ENCODE measurements at places on chromosomes 12 and 14.

DNA sequence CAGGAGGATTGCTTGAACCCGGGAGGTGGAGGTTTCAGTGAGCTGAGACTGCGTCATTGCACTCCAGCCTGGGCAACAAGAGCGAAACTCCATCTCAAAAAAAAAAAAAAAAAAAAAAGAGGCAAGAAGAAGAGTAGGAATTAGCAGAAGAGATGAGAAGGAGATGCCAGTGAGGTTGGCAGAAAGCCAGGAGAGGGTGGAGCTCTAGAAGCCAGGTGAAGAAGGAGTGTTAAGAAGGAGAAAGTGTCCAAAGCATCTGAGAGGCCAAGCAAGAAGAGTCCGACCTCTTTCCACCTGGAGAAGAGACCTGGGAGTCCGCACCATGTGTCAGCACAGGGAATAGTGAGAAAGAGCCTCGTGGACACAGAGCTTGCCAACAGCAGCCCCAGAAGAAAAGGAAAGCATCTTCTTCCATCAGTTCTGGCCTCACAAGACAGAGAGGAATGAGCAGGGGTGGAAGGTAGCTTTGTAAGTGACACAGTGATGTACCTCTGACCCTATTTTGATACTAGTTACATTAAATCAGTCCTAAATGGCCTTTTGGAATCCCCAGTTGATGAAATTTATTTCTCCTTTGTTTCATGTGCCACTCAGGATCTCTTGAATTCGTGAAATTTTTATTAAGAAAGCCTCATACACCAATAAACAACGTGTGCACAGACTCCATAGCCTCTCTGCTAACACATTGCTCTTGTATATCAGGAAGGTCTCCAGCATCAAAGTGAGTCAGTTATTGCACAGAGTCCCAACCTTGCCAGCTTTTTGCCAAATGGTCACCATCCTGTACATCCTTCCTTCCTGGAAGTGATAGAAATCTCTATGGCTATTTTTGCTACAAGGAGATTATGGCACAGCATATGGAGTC is 70.6 kb downstream of the SAMD4A start:
- DNase-seq = no peak

DNA sequence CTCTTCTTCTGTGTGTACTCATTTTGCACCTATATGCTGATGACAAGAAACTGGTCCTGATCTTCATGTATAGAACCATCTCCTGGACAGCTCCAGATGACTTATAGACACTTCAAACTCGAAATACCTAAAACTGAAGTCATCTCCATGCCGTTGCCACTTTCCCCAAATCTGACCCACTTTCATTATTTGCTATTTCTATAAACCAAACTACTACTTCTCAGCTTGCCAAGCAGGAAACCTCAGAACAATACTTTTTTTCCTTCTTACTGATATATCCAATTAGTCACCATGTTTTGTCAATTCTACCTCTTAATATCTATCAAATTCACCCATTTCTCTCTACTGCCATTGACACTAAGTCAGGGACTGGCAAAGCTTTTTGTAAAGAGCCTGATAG is 14.8 kb downstream of the SGPP1 start:
- DNase-seq = no peak

DNA sequence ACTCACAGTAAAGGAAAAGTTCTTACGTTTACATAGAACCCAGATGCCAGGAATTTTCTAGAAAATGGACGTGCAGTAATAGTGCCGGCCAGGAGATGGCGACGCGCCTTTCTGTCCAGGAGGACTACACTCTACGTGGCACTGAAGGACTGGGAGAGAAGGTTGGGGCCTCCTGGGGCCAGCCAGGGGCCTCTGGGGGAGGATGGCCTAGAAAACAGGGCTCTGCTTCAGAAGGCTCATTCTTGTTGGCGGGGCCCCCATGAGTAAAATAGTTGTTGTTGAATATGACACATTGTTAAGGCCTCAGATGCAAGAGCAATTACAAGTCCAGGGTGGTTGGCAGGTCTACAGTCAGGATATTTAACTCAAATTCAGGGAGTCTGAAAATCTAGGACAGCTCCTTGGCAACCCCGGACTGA is 120.1 kb upstream of the MAX start:
- peak; percentile 64 for DNase-seq

GRCh38 chr14:22405201-22405600 is 183.8 kb downstream of the DAD1 start:
- DNase-seq = no peak

- no peak for DNase-seq
These were observed 149.7 kb downstream of the C12orf75 start for GRCh38 chr12:105480162-105480561.

DNA sequence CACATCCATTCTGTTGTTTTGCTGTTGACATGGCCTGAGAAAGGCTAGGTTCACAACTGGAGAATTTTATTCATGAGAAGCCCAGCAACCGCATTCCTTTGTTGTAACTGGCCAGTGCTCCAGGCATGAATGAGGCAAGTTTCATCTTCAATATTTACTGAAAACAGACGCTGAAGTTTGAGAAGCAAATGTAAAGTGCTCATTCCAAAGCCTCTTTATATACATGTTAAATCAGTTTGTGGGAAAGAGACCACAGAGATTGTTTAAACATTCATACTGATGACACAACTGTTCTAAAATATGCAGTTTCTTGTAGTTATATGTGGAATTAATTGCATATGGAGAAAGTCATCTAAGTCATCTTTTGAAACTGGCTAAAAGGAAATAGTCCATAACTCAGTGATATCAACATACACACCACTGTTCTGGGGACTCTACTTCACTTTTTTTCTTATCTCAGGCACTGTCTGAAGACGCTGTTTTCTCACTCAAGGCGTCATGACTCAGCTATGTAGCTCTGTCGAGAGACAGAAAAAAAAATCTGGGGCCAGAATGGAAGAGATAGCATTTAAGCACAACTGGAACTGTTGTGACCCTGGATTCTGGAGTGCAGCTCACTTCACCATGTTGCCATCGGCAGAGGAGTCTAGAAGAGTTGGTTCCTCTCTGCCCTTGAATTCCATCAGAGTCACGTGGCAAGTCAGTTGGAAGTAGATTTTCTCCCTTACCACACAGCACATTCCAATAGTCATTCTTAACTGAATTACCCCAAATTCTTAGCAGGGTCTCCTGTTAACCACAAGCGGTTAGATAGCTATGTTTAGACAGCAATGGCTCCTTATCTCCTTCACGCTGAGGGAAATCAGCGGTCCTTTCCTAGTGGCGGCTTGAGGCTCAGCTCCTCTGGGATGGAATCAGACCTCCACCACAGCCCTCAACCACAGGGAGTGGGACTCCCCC is 258.4 kb upstream of the HMGA2 start:
- no peak for DNase-seq

DNA sequence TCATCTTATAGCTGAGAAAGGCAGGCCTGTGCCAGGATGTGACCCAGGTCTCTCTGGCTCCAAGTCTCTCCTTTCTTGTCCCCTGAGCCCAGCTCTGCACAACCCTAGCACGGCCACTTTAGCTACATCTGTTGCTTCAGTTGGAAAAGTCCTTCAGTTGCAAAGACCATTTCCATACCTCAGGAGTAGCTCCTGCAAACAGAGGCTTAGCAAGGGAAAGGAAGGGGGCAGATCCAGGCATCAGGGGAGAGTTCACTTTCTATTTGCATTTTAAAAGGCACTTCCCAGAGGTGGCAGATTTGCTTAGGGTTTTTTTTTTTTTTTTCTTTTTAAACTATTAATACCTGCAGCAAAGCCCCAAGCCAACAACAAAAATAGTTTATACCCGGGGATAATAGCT is 3.0 kb upstream of the PITPNM2 start:
- DNase-seq = no peak

GRCh38 chr12:109382031-109382430 is 34.3 kb downstream of the MYO1H start:
- no peak for DNase-seq

- peak; percentile 36 for DNase-seq
These were observed 1.4 kb downstream of the MYO1A start for GRCh38 chr12:57048423-57049118.

DNA sequence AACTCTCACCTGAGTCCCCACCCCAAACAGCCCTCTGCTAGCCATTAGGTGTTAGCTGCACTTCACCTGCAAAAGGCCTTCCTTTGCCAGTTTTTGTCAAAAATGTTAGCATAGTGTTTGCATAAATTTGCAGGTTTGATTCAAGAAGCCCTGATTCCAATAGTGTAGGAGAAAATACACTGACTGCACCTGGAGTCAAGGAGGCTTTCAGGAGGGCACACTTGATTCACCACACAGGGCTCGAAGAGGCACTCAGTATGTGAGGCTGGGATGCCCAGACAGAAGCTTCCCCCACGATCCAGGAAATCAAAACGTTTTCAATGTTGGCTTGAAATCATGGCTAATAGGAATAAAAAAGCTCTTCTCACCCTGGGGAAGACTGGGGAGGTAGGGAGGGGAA is 40.5 kb upstream of the DDX11 start:
- DNase-seq = no peak

GRCh38 chr12:6850796-6851152 is 312 bp downstream of the CDCA3 start:
- DNase-seq = no peak

DNA sequence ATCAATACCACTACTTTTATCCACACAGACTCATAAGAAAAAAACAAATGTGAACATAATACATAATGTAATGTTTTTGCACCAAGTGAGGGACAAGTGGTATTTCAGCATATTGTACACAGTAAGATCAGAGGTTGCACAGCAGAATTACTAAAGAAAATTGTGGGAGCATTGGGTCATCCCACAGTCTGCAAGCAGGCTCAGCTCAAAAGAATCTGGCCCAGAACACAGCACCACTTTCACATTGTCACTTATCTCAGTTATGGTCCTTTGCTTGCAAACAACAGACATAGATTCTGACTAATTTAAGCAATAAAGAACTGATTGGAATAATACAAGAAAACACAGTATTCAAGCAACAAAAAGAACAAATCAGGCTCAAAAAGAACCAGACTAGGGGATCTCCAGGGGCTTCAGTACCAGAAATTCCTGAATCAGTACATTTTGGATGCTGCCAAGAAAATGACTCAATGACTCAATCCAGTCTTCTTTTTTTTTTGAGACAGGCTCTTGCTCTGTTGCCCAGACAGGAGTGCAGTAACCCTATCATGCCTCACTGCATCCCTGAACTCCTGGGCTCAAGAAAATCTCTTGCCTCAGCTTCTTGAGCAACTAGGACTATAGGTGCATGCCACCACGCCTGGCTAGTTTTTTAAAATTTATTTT is 42.9 kb upstream of the EEA1 start:
- peak; percentile 26 for DNase-seq

DNA sequence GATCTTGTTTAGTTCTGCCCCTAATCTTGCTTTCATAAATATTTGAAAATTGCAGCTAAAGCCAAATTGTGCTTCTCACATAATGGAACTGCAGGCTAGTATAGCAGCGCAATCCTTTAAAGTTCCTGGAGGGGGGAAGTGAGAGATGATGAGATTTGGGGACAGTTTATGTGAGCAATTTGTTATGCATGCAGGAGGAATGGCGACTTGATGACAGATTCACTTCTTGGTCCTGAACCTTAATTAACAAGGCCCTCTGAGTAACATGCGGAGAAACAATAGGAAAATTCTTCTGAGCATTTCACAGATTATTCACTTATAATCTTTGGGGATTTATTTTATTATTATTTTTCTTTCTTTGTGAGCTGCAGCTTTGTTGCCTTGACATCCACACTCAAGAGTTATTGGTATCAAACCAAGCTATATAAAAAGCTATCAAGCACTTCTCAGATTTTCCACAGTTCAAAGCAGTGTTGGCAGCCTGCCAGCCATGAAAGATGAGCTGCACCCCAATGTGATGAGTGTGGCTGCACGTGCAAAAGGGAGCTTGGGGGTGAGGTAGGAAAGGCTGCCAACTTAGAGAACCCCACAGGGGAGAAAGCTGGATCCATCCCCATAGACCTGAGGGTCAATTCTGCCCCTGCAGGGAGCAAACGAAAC is 1662.2 kb upstream of the FLRT2 start:
- no peak for DNase-seq

- DNase-seq = no peak
These were observed 1.9 kb upstream of the PRMT8 start for GRCh38 chr12:3489057-3489456.

GRCh38 chr14:65320661-65321308 is 91.7 kb upstream of the FUT8 start:
- DNase-seq = no peak

DNA sequence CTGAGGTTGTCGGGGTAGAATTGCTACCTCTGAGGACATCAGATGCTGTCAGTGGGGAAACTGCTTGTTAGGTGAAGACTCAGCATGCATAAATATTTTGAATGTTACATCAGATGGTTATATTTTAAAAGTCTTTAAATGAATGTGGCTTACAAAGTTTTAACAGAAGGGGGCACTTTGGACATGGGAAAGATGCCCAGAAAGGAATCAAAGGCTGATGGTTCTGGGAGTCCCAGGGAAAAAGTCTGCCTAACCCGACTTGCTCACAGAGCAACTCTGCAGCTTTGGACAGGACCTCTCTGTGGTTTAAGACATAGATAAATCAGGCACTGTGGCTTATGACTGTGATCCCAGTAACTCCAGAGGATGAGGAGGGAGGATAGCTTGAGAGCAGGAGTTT is 474.9 kb downstream of the ATP23 start:
- DNase-seq = no peak

DNA sequence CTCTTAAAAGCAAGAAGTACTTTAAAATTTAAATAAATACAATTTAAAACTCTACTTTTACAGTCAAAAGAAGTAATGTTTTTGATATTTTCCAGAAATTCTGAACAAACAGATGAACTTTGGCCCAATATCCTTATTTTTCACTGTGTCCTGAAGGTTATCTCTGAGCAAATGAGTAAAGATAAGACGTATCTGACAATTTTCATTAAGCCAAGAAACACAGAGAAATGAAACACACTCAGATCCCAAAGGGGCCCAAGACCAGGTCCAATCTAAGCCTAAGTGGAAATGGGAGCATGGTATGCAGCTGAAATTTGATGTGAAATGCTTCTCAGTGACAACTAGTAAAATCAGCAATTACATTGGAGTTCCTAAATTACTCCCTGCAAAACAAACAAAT is 105.6 kb upstream of the COCH start:
- DNase-seq = no peak

- DNase-seq = no peak
These were observed 683.4 kb downstream of the TMEM121 start for GRCh38 chr14:106209755-106210154.

- no peak for DNase-seq
These were observed 90.8 kb downstream of the BCL11B start for GRCh38 chr14:99181241-99181640.

DNA sequence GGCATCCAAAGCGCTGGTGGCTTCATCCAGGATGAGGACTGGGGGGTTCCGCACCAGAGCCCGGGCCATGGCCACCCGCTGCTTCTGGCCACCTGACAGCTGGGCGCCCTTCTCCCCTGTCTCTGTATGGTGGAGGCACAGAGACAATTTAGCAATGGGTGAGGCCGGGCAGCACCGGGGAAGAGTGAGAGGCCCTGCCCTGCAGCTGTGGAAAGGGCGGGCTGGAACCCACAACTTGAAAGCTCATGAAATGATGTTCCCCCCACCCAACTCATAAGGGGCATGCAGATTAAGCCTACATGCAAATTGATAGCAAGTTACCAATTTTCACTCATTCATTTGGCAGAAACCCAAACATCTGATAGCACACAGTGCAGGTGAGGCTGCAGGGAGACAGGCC is 34.1 kb downstream of the ABCB9 start:
- DNase-seq = no peak

- no peak for DNase-seq
These were observed 397.1 kb downstream of the EGLN3 start for GRCh38 chr14:33553706-33554278.

- DNase-seq = no peak
These were observed 95.3 kb downstream of the DAD1 start for GRCh38 chr14:22493753-22494152.

Measured in suppressor macrophage treated with lipopolysaccharide for 4 hours (primary cell).